ENCODE measurements at places on chromosomes 1 and 21.

DNA sequence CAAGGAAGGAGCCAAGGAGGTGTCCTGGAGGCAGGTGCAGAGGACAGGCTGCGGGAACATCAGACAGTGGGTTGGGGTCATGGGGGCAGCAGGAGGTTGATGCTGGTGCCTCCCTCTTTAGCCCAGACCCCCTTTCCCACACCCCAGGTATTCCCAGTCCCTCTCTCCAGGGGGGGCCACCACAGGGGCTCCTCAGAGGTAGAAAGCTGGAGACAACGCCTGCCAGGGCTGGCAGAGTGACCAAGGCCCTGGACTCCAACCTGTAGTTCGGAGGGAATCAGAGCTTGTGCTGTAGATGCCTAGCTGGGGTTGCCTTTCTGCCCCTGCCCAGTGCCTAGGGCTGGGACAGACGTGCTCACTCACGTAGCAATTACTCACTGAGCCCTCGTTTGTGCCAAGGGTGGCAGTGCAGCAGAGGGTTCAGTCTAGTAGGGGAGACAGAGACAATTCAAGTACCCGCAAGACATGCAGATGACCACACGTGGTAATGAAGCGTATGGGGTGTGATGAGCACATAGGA is 148.2 kb downstream of the PTPRU start:
- ATAC-seq: peak; percentile 39

DNA sequence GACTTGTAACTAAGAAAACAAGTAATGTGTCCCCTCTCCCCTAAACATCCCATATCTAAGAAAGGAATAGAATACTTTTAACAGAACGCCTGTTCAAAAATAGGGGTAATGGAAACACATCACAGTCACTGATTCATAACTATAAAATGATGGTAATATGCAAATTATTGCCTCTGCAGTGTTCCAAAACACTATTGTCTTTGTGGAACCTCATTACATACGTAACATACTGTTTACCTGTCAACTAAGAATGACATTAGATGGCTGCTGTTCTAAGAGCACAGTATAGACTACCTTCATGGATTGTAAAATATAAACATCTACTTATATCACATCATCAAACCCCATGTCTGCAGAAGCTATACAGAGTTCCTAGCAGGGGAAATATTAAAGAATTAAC is 3.4 kb upstream of the BCL2L15 start:
- no peak for ATAC-seq

- no peak for ATAC-seq
Measured at GRCh38 chr1:110616587-110616986, 10.4 kb upstream of the KCNA2 start.

DNA sequence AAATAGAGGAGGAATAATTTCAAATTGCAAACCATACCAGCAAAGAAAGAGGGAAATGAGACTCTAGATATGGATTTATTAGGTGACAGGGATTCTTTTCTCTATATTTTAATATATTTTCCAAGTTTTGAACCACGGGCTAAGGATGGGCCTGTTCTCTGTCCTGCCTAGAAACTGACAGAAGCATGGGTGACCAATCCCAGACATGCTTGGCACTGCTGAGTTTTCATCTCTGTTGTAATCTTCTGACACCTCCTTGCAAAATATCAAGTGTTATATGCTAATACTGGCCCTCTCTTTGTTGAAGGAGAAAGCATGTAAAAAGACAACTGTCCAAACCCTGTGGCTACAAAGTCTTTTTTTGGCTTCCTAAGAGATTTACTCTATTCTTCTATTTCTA is 774 bp upstream of the ANGPTL7 start:
- no peak for ATAC-seq

- ATAC-seq: no peak
Measured at GRCh38 chr1:194709439-194709838, 1523.0 kb upstream of the B3GALT2 start.

DNA sequence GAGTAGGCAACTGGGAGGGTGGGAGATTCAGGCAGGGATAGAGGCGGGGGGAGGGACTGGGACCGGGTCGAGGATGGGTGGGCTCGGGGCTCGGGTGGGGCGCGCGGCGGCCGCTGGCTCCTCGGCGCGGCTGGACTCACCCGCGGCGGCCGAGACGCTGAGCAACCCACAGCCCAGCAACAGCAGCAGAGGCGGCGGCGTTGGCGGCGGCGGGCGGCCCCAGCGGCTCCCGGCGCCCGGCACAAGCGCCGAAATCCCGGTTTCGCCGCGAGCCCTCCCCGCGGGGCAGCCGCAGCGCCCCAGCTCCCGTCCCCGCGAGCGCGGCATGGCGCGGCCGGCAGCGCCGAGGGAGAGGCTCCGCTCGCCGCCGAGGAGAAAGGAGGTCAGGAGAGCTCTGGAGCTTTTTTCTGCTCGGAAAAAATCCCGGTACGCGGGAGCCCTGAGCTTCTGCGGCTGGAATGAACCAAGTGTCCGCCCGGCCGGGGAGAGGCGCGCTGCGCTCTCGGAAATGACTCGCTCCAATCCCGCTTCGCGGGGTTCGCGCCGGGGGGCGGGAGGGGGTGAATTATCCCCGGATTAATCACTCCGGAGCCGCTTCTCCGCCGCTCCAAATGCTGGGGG is at the start of gene CSMD2:
Gene CSMD2 (minus strand): TSS at position 460 of the 621 bp plus-strand sequence. CDS start 133 bp downstream, at position 327.
- no peak for ATAC-seq

GRCh38 chr1:32666901-32667566 is 16.0 kb downstream of the RBBP4 start:
- ATAC-seq: no peak

GRCh38 chr1:24438423-24438901 is 22.9 kb downstream of the NIPAL3 start:
- ATAC-seq: no peak

DNA sequence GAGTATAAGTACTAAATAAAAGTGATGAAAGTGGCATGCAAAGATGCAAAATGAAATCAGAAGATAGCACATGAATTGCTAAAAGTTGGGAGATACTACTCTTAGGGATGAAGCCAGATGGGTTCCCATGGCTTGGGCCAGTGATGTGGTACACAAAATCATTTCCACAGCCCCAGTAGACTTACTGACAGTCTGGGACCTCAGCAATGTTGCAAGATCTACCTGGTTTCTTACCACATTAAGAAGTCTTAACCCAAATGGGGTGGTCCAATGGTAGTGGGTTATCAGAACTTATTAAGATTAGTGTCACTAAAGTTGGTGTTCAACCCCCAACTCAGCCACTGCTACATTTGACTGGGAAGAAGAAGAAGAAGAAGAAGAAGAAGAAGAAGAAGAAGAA is 227.7 kb upstream of the IRF2BP2 start:
- no peak for ATAC-seq

- peak; percentile 30 for ATAC-seq
Measured at GRCh38 chr1:228452194-228453021, 34.8 kb upstream of the RNF187 start.

GRCh38 chr1:166915941-166916340 is 39.9 kb upstream of the TADA1 start:
- ATAC-seq: no peak

All from esophagus mucosa (tissue), 1 donor.